ENCODE measurements at places on chromosomes 6 and 20. TPM values are rescaled to one million over a fixed set of nuclear protein-coding genes. Genes with fewer than 3 reads are reported as not detected.

Gene PRRT1
- total RNA-seq = 0.09 TPM

Gene SMOC2
- not detected for total RNA-seq

Gene C20orf144
- total RNA-seq = 0.05 TPM

Gene DNMT3B
- total RNA-seq = 1.5 TPM

Gene NEURL2
- total RNA-seq = 7.1 TPM

Gene MUCL3
- total RNA-seq = not detected

Gene SLC4A11
- 1.2 TPM for total RNA-seq

Gene PGC
- not detected for total RNA-seq

Gene OR2J1
- total RNA-seq = not detected

Gene NUP153
- 35.1 TPM for total RNA-seq

Gene HSPA12B
- total RNA-seq = not detected

Gene ZFP64
- total RNA-seq = 23.8 TPM

Gene ESR1
- under 0.01 TPM for total RNA-seq

Gene PPP1R18
- total RNA-seq = 32.1 TPM

Gene RAET1G
- total RNA-seq = 1.8 TPM

Gene CAP2
- 27.6 TPM for total RNA-seq

Gene MAPK13
- 16.4 TPM for total RNA-seq

Gene SLC22A2
- total RNA-seq = 0.23 TPM

Gene MCHR2
- not detected for total RNA-seq

Gene MLIP
- not detected for total RNA-seq

Gene PRDM13
- total RNA-seq = not detected

Gene PRICKLE4
- 1.2 TPM for total RNA-seq

Gene ECT2L
- not detected for total RNA-seq

Gene CTAGE9
- not detected for total RNA-seq

Gene PSMF1
- total RNA-seq = 53.2 TPM

Gene FNDC1
- total RNA-seq = not detected

Gene VGLL2
- total RNA-seq = not detected

Gene CDSN
- not detected for total RNA-seq

Gene TMEM74B
- not detected for total RNA-seq

Gene JARID2
- 5.0 TPM for total RNA-seq

Gene TBXT
- not detected for total RNA-seq

Gene CBLN4
- not detected for total RNA-seq

Gene MYLK4
- 0.30 TPM for total RNA-seq

Gene ACTL10
- total RNA-seq = 2.7 TPM

Gene RBM24
- total RNA-seq = 16.2 TPM

Gene RNF182
- total RNA-seq = 0.30 TPM

Gene TMEM30A
- 357 TPM for total RNA-seq

Gene LY86
- total RNA-seq = not detected

Gene CTCFL
- not detected for total RNA-seq

Gene AK9
- 6.5 TPM for total RNA-seq

Gene RUNX2
- total RNA-seq = 8.3 TPM

Gene IRF4
- total RNA-seq = not detected

Gene HAO1
- not detected for total RNA-seq

Gene MOG
- total RNA-seq = not detected

Gene DPPA5
- total RNA-seq = not detected

Gene ZNF322
- 19.9 TPM for total RNA-seq

Gene FOXC1
- 0.30 TPM for total RNA-seq

Gene UCKL1
- total RNA-seq = 15.7 TPM

Gene HCRTR2
- total RNA-seq = not detected

Gene OTOR
- total RNA-seq = not detected

Gene PSMB8
- 31.2 TPM for total RNA-seq

Gene TRIM15
- total RNA-seq = not detected

Gene BTN1A1
- not detected for total RNA-seq

Gene TMEM170B
- 1.8 TPM for total RNA-seq

Gene ISM1
- total RNA-seq = not detected

Gene ATF6B
- 28.5 TPM for total RNA-seq

Gene CAGE1
- total RNA-seq = not detected

All from smooth muscle cell of the umbilical artery (primary cell).